Stimulated activated CD4-positive, alpha-beta T cell treated with anti-CD3 and anti-CD28 coated beads, Interleukin-1b, Interleukin-23, amount 100 ng/mL, for 1 hour (primary cell): ENCODE measurements at places on chromosomes 6 and 20.

DNA sequence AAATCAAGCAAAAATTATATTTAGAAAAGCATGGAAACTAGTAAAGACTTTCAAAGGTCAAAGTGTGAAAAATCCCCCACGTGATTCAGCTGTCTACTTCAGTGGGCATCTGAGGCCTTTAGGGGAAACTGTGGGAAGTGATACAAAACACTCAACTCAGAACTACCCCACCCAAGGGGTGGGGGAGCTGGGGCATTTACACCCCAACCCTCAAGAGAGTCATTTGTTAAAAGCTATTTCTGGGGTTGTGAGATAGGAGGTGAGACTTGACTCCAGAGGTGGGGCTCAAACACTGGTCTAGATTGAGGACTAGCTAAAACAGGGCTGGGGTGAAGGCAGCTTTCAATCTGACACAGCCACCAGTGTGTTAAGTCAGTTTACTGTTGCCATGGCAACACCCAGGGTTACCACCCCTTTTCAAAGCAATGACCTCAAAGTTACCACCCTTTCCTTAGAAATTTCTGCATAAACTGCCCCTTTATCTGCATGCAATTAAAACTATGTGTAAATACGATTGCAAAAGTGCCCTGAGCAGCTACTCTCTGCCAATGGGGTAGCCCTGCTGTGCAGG lies 9.9 kb upstream of the GTSF1L start:
- DNase-seq = no peak

GRCh38 chr6:18444111-18444510 lies 57.0 kb downstream of the RNF144B start:
- no peak for DNase-seq

DNA sequence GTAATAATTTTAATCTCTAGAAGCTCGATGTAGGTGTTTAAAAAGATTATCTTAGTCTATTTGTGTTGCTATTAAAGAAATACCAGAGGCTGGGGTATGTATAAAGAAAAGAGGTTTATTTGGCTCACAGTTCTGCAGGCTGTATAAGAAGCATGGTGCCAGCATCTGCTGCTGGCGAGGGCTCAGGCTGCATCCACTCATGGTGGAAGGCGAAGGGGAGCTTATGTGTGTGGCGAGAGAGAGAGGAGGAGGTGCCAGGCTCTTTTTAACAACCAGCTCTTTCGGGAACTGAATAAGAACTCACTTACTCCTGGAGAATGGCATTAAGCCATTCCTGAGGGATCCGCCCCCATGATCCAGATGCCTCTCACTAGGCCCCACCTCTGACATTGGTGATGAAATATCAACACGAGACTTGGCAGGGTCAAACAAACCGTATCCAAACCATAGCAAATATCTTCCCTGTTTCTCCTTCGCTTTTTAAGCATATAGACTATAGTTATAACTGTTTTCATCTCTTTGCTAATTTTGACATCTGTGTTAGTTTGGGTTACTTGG lies 24.5 kb downstream of the CHMP4B start:
- DNase-seq = no peak

DNA sequence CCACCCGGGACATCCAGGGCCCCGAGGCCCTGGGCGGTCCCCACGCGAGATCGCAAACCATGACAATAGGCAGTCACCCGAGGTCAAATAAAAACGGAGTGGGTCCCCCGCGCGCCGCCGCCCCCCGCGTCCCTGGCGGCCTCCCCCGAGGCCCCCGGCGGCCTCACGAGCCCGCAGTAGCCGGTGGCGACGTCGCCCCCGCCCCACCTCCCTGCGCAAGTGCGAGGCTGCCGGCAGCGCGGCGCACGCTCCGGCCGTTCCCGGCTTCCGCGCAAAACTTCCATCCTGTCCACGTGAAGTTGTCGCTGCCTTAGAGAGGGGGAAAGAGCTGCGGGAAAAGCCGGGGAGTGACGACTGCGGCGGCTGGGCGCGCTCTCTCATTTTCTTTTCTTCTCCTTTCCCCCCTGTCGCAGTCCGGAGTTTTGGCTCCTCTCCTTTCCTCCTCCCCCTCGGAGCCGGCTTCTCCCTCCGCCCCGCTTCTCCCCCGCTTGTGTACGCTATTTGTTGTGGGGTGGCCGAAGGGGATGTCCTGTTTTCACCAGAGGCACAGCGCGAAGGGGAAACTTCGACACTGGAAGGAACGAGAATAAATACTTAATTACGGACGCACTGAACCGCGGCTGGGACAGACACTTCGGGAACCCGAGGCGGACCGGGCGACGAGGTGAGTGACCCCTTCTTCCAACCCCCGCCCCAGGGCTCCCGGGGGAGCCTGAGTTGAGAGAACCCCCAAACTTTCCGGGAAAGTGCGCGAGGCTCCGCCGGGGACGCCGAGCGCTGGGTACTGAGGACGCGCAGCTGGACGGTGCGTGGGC lies at the start of gene EYA4:
Gene EYA4 (plus strand): TSS at position 272 of the 815 bp plus-strand sequence. CDS start 33,424 bp downstream, outside the sequence.
- DNase-seq = no peak

DNA sequence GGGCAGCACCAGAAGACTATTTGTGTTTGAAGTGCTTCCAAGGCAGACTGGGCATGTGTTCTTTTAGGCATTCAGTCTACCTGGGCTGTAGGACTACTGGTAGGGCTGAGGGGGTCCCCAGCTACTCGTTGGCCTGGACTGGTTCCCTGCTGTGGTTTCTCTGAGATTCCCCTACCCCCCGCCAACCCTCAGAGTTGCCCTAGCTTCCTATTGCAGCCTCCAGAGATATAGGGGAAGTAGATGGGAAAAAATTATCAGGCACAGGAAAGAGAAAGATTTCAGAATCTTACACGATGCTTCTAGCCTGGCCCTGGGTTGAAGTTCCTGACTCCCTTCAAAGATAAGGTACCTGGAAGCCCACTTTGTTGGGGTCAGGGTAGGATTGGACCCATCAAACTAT lies 22.5 kb downstream of the BRPF3 start:
- no peak for DNase-seq

DNA sequence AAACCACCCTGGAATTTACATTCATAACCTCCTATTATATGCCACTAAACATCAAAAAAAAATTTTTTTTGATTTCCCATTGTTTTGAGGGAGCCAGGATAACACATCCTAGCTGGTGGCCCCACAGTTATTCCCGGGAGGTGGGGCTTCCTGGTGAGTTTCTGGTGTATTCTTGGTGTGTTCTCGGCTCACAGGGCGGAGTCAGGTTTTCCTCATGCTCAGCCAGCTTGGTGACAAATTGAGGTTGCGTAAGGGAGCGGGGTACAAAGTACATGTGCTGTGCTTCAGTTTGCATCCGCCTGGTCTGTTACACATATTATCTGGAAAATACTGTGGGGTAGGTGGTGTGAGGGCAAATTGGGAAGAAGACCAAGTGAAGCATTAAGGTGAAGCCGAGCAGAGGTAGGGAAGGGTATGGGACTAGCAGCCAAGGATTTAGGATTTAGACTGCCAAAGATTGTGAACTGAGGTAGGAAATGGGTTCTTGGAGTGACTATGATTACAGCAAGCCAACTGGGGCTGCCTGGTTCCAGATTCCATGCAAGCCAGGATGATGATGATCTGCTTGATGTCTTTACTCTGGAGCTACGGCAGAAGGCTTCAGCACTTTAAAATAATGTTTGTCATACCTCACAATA lies 46.2 kb upstream of the EEF1A1 start:
- DNase-seq = no peak

DNA sequence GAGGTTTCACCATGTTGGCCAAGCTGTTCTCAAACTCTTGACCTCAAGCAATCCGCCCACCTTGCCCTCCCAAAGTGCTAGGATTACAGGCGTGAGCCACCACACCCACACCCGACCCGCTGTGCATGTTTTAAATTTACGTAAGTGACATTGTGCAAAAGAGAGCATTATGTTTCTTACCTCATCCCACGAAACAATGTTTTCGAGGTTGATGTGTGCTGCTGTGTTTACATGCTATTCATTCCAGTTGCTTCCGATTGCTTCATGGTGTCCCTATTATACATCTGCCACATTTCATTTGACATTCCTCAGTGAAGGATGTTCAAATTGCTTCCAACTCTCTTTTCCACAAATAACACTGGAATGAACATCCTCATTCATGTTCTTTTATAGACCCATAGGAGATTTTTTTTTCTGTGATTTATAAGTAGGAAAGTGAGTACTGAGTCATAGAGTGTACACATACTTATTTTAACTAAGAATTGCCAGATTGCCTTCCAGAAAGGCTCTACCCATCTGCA lies 403.9 kb upstream of the JARID2 start:
- DNase-seq = no peak
